NCI-H187 treated with DMSO at 0.1 percent for 48 hours (cell line): ENCODE measurements at places on chromosomes 3 and 15.

DNA sequence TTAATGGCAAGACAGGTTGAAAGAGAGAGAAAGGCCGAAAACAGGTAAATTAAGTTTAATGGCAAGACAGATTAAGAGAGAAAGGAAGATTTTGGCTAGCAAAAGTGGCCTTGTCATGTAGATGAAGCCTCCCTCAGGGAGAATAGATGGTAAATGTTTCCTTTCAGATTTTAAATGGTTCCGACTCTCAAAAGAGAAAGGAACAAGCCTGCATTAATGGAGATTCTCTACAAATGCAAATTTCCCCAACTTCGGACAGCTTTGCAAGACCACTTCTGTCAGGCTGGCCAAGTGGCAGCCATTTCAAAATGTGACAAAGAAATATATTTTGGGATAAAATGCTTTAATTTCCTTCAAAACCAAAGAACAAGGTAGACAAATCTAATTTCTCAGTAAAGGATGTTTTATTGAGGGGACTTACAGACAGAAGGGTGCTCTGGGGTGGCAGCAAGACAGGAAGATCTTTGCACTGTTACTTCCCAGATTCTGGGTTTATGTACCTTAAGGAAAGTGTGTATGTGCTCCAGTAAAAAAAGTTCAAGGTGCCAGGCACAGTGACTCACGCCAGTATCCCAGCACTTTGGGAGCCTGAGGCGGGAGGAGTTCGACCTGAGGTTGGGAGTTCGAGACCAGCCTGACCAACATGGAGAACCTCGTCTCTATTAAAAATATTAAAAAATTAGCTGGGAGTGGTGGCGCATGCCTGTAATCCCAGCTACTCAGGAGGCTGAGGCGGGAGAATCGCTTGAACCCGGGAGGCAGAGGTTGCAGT lies 626.3 kb upstream of the NAALADL2 start:
- no peak for DNase-seq

GRCh38 chr15:71752604-71753289 lies 57.6 kb upstream of the NR2E3 start:
- DNase-seq = no peak

DNA sequence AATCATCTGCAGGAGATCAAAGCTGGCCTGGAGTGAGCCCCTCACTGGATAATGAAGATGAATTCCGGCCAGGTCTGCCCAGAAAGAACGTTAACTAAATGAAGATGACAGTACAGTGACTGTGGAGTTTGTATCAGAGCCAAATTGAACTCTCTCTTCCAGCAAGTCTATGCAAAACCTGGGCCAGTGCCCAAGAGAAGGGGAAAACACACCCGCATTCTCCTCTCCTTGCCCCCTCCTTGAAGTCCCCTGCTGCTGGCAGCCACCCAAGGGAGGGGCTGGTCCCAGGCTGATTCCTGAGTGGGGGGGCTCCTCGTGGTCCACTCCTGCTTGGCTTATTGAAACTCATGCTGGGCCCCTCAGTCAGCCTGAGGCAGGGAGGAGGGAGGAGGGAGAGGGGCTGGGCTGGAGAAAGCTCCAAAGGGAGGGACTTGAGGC lies 155.7 kb downstream of the RAB11A start:
- DNase-seq = no peak

DNA sequence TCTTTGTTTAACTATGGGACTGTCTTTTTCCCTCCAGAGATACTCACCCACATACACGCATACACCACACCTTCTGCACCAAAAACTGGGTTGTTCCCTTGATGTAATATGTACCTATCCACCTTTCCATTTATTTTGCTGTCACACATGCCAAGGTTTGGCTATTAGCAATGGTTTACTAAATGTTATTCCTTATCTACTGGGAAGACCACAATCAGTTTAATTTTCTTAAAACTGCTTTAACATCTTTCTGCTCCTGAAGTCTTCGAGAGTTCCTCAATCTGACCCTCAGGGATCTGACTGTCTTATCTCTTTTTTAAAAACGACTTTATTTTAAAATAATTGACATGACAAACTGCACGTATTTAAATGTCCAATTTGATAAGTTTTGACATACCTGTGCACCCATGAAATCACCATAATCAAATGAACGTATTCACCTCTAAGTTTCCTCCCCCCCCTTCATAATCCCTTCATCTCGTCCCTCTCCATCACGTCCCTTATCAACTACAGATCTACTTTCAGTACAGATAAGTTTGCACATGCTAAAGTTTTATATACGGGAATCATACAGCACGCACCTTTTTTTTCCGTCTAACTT lies 805 bp upstream of the TRPM7 start:
- no peak for DNase-seq

- DNase-seq = no peak
Observed at GRCh38 chr3:129357616-129358015, 70.8 kb downstream of the EFCAB12 start.

- DNase-seq = no peak
Observed at GRCh38 chr15:39704235-39704634, 78.4 kb downstream of the FSIP1 start.

DNA sequence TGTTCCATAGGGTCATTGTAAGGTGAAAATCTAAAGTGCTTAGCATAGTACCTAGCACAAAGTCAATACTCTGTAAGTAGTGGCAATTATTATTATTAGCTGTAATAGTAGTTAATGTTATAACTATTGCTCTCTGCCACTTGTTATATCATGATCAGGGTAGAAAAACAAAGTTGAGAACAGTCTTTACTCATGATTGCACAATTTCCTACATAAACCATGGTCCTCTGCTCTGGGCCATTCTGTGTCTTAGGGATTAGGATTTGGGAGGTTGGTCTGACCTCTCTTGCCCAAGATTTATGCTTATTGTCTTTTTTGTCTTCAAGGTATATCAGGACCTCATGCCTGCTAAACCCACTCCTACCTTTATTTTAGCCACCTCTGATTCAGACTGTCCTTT lies 4.3 kb upstream of the LRRC58 start:
- no peak for DNase-seq

DNA sequence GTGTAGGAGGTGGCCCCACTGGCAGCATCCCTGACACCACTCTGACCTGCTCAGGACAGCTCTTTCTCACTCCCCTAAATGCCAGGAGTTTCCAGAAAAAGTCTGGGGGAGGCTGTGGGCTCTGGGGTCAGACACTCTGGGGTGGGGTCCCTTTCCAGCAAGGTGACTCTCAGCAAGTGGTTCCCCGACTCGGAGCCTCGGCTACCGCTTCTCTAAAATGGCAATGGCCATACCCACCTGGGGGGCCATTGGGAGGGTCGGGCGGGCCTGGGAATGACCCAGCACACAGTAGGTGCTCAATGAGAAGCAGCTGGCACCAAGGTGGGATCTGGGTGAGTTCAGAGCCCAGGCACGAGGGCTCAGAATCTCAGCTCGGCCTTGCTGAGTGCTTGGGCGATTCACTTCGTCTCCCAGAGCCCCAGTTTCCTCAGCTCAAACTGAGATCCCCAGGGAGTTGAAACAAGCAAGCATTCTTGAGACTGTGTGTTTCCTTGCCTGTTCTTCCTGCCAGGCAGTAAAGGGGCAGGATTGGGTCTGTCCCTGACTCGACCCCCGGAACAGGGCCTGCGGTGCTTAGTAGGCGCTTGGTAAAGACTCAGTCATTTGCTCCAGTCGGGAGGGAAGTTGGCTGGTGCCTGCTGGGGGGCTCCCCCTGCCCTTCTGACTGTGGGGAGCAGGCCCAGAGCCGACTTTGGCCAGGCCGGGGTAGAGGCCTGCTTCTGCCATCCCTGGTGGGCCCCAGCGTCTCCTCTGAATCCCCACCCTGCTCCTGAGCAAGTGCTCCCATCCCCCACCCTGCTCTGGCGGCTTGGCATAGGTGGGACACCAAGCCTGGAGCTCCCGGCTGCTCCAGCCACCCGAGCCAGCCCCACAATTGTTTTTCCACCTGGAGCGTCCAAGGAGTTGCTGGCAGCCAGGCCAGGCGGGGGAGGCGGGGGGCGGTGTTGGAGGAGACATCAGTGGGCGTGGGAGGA lies 32.9 kb upstream of the FBLN2 start:
- no peak for DNase-seq
